ENCODE measurements at places on chromosomes 1 and 21.

GRCh38 chr1:50369830-50370229 is 53.4 kb downstream of the DMRTA2 start:
- H3K4me3 ChIP-seq, result no peak overlapping the region
- H3K36me3 ChIP-seq, result no peaks in the 10 kb centered on the region
- no peak for DNase-seq
- no peak overlapping the region for H3K27ac ChIP-seq

DNA sequence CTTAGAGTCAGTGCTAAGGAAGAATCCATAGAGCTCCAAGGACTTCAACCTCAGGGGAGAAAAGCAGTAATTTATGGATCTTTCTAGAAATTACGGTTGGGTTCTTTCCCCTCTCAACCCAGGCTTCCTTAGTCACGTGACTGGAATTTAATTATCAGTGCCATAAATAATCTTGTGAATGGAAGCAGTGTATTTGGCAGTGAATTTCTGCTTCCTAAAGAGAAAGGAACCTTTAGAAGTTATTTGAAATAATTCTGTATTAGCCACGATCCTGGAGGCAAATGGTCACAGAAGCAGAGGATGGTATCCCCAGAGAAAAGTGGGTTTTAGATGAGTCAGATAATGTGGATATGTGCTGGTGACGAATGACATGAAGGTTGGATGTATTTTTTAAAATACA is 89.6 kb downstream of the NFIA start:
- H3K4me3 ChIP-seq, result no peak overlapping the region
- peaks cover 4% of the 10 kb centered on the region for H3K4me1 ChIP-seq
- H3K27ac ChIP-seq, result no peak overlapping the region
- DNase-seq, result no peak
- H3K36me3 ChIP-seq, result no peaks in the 10 kb centered on the region

DNA sequence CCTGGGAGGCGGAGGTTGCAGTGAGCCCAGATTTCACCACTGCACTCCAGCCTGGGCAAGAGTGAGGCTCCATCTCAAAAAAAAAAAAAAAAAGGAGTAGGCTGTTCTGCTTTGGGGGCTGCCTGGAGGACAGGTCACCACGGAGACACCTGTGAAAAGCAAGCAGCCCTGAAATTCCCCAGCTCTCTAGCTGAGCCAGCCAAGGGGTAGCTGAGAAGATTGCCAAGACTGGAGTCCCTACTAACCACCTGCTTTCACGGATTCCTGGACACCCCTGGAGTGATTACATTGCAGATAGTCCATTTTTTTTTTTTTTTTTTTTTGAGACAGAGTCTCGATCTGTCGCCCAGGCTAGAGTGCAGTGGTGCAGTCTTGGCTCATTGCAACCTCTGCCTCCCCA is 12.5 kb downstream of the GPX7 start:
- no peaks in the 10 kb centered on the region for H3K36me3 ChIP-seq
- no peak overlapping the region for H3K27ac ChIP-seq
- H3K4me1 ChIP-seq, result no peaks in the 10 kb centered on the region
- no peak overlapping the region for H3K4me3 ChIP-seq
- H3K27me3 ChIP-seq, result no peaks in the 10 kb centered on the region
- DNase-seq, result no peak

DNA sequence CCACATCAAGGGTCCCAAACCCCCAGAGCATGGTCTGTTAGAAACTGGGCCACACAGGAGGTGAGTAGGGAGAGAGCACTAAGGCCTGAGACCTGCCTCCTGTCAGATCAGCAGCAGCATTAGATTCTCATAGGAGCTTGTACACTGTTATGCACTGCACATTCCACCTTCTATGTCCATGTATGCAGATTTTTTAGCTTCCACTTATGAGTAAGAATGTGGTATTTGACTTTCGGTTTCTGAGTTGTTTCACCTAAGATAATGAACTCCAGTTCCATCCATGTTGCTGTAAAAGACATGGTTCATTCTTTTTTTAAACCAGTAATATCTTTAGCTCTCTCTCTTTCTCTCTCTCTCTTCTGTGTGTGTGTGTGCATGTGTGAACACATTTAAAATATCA is 663 bp upstream of the GBP6 start:
- no peaks in the 10 kb centered on the region for H3K27me3 ChIP-seq
- no peaks in the 10 kb centered on the region for H3K36me3 ChIP-seq
- no peaks in the 10 kb centered on the region for H3K4me1 ChIP-seq
- H3K4me3 ChIP-seq, result no peak overlapping the region

- no peak overlapping the region for H3K4me3 ChIP-seq
- no peak for DNase-seq
- H3K4me1 ChIP-seq, result no peaks in the 10 kb centered on the region
- H3K27me3 ChIP-seq, result no peaks in the 10 kb centered on the region
- no peaks in the 10 kb centered on the region for H3K36me3 ChIP-seq
Observed at GRCh38 chr1:244012202-244012601, 38.9 kb upstream of the ZBTB18 start.

DNA sequence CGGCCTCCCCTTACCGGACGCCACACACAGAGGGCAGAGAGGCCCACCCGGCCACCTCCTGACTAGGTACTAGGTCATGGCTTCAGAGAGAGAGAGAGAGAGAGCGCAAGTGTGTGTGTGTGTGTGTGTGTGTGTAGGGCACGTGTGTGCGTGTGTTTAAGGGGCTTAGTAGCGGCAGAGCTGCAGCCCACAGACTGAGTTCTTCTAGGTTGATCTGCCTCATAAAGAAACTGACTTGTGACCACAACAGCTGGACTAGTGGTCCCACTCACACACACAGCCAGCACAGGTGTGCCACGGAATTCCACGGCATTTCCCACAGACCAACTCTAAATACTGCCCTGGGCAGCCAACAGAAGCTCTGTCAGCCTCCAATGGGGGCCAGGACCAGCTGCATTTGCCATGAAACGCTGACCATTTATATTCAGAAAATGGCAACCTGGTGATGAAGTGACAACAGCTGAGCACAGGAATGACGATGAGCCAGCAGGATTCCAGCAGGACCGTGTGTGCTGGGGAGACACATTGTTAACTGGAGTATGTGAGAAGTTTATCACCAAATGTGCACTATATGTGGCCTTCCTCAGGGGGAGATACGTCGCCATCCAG is 38.8 kb upstream of the GPR153 start:
- H3K4me3 ChIP-seq, result no peak overlapping the region
- H3K4me1 ChIP-seq, result no peaks in the 10 kb centered on the region
- H3K27ac ChIP-seq, result no peak overlapping the region

GRCh38 chr1:48943393-48943792 is 166.7 kb upstream of the BEND5 start:
- no peak for DNase-seq
- no peaks in the 10 kb centered on the region for H3K27me3 ChIP-seq
- H3K4me3 ChIP-seq, result no peak overlapping the region
- no peaks in the 10 kb centered on the region for H3K4me1 ChIP-seq

DNA sequence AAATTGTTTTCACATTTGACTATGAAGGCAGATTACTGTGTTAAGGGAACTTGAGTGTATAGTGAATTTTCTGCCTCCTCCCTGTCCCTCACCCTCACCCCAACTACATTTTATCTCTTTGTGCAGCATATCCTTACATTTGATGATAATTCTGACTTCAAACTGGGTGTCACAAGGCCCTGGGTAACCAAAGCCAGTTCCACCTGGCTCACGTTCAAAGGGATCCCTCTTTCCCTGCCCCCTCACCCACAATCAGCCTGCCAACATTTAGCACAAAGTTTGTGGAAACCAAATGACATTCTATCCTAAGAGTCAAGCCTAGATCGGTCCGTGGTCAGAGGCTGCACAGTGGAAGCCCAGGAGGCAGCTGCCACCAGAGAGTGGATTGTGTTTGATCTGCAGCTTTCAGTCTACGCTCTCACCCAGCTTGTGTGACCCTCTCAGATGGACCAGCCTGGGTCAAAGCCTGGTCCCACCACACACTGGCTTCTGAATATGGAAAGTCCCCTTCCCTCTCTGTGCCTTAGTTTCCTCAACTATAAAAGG is 10.3 kb downstream of the KIAA0040 start:
- H3K4me1 ChIP-seq, result peaks cover 24% of the 10 kb centered on the region
- DNase-seq, result no peak
- H3K27ac ChIP-seq, result no peak overlapping the region
- no peak overlapping the region for H3K4me3 ChIP-seq
- no peaks in the 10 kb centered on the region for H3K27me3 ChIP-seq
- H3K36me3 ChIP-seq, result no peaks in the 10 kb centered on the region

DNA sequence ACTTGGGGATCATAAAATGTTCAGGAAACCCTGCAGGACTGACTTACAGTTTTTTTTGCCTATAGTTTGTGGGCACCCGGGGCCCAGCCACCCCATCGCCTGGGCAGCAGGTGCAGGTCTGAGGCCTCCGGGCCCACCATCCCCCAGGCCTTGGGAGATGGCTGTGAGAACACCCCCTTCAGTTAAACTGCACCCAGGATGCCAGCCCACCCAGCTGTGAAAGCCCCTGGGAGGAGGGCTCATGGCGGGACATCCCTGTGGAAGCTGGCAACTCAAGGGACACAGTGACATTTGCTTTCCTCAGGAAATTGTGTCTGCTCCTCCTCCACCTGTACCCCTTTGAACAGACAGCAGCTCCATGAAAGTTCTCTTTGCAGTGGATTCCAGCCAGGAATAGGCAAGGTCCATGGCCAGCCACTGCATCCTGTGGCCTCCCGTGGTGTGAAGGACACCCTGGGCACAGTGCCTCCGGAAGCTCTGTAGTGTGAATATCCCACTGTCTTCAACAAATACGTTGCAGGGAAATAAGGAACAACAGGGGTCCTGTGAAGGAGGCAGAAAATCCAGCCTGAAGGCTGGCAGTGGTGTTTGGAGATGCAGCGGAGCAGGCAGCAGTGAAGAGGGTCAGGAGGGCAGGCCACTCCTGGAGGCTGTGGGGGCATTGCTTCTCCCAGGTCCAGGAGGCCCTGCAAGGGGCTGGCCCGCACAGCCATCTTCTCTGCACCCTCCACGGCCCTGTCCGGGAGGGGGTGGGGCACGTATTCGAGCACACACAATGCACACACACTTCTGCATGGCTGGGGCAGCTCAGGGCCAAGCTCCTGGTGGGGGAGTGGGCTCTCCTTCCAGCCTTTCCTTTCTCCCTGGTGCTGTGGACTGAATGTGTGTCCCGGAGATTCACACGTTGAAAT is 2.1 kb upstream of the OBSCN start:
- no peak for DNase-seq
- H3K27me3 ChIP-seq, result no peaks in the 10 kb centered on the region
- no peaks in the 10 kb centered on the region for H3K36me3 ChIP-seq
- H3K4me1 ChIP-seq, result no peaks in the 10 kb centered on the region

Data from pancreas (tissue), 10 donors.